ENCODE measurements at places on chromosomes 6 and 20.

DNA sequence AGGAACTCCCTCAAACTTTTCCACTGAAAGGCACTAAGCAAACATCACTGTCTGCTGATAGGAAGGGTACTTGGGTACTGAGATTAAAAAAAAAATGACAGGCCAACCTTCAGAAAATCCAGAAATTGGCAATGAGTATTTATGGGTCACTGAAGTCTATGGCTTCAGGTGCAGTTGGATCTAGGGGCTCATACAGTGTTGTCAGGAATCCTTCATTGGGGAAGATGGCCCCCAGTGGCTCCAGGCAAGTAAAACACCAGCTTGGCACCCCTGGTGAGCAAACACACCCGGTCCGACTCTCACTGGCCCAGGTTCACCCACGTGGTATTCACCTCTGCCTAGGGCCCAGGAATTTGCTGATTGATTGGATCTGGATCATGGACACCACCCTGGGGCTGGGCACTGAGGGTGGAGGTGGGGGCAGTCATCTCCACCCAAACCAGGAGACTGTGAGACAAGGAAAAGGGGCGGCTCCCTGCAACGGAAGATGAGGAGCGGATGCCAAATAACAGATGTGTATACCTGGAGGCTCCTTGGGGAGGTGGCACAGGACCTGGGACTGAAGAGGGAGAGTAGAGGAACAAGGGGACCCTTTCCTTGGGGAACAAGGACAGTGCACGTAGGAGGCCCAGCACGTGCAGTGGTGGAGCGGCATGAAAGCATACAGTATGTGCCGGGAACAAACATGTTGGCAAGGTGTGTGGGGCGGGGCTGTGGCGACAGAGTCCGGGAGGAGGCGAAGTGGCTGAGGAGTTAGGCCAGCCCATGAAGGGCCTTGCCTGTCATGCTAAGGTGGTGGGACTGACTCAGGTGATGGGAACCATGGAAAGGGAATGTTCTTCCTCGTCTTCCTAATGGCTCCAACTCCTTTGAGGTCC lies 4.7 kb downstream of the SLC2A10 start:
- no peak for DNase-seq

DNA sequence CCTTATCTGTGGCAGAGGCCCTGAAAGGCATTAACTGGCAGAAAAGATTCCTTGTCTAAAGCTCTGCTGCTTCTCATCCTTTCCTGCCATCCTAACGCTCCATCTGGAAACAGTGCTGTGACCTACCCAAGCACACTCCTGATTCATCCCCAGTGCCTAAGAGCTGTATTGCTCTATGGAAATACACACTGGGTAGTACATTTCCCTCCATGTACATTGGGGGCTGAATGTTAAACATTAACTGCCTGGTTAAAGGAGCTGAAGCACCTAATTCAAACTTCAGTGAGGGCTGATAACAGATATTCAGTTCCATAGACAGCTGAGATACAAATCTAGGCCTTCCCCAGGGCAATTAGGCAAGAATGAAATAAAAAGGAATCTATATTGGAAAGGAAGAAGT lies 36.7 kb upstream of the GMPR start:
- no peak for DNase-seq

- DNase-seq = no peak
Measured at GRCh38 chr20:14062786-14063185, 67.5 kb downstream of the MACROD2 start.

- no peak for DNase-seq
Measured at GRCh38 chr6:114024746-114025145, 53.8 kb upstream of the HDAC2 start.

GRCh38 chr20:25394276-25394675 lies 3.6 kb upstream of the ABHD12 start:
- no peak for DNase-seq

- DNase-seq = no peak
Measured at GRCh38 chr6:163958646-163959045, 544.1 kb downstream of the QKI start.

GRCh38 chr20:63810730-63811490 lies 20.2 kb downstream of the ZBTB46 start:
- no peak for DNase-seq

GRCh38 chr20:39903806-39904465 lies 785.1 kb downstream of the MAFB start:
- DNase-seq = no peak

DNA sequence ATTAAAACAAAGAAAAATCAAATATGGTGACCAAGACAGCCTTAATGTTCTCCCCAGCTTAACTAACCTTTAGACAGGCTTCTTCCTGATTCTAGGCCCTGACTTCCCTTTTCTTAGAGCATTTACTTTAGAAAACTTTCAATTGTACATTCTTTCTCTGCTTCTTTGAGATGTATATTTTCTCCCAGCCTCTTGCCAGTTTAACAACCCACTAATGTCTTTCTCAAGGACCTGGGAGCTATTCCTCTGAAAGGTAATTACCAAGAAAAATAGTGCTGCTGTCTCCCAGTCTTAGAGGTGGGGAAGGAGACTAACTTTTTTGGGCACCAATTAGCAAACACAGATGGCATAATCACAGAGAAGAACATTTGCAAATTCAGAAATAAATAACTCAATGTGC lies 62.8 kb upstream of the KCNQ5 start:
- no peak for DNase-seq

GRCh38 chr6:168368066-168368820 lies 48.7 kb upstream of the DACT2 start:
- DNase-seq = no peak

DNA sequence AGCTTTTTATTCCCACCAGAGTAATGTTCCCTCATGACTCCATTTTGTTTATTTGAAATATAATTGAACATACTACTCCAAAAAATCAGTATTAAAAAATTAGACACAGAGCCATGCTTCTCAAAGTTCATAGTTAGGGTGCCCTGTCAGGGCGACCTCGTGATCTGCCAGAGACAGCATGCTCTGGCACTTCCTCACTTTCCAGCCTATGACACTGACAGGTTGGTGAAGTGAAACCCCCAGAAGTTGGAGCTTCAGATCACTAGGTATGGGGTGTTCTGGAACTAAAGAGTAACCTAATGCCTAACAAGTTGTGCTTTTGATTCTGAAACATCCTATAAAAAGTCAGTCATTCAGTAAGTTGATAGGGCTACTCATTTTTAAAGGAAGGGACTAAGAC lies 93.0 kb downstream of the TBC1D7 start:
- DNase-seq = no peak

- no peak for DNase-seq
Measured at GRCh38 chr6:33592595-33593413, 12.7 kb upstream of the BAK1 start.

DNA sequence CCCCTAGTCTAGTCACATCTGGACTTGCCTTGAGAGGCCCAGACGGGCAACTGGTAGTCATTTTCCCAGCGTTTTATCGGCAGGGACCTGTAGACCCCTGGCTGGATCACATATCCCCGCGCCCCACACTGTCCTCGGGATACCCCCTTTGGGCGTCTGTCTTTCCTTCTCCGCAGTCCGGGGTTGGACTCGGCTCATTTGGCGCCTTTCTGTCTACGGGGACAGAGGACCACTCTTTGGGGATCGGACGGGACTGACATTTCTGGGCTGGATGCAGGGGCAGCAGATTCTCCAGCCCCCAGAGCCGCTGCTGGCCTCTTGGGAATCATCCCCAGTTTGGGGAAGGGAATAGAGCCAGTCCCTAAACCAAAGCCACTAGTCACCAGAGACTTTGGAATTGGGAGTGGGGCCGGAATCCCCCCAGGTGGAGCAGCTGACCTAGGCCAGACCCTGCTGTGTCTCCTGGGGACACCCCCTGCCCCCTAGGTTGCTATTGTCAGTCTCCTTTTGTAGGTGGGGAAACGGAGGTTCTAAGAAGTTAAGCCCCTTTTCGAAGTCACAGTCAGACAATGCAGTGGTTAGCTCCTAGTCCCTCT lies 734 bp downstream of the FAM110A start:
- DNase-seq = no peak

DNA sequence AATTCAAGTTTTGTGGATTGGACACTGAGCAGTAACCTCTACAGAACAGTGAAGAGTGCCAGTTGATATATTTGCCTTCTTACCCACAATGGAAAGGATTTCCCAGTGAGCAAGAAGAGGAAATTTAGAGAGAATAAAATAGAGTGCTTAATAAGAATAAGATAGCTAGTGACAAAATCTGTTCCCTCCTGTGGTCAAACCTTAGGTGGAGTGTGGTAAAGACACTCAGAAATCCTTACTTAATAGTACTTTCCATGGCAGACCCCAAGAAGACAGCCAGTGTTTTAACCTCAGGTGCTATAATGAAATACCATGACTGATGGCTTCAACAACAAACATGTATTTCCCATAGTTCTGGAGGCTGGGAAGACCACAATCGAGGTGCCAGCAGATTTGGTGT lies 108.4 kb upstream of the TNFAIP3 start:
- no peak for DNase-seq

GRCh38 chr6:1576166-1576565 lies 33.5 kb upstream of the FOXC1 start:
- no peak for DNase-seq

DNA sequence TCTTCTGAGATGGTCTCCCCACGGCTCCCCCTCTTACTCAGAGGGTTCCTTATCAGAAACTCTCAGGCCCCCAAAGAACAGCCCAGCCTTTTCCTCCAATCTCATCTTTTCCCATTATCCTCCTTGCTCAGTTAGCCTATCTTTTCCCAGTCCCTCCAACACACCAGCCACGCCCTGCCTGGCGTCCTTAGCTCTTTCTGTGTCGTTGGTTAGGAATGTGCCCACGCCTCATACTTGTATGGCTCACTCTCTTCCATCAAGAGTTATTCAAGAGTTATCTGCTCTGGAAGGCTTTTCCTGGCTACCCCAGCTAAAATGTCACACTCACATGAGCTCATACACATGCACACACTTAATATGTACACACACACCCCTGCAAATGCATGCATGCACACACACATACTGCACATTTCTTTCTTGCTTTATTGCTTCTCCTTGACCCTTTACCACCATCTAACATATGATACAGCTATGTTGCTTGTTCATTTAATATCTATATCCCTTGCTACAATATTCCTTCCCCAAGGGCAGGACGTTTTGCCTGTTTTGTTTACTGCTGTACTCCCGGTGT lies 37.6 kb downstream of the SLC2A10 start:
- DNase-seq = no peak

DNA sequence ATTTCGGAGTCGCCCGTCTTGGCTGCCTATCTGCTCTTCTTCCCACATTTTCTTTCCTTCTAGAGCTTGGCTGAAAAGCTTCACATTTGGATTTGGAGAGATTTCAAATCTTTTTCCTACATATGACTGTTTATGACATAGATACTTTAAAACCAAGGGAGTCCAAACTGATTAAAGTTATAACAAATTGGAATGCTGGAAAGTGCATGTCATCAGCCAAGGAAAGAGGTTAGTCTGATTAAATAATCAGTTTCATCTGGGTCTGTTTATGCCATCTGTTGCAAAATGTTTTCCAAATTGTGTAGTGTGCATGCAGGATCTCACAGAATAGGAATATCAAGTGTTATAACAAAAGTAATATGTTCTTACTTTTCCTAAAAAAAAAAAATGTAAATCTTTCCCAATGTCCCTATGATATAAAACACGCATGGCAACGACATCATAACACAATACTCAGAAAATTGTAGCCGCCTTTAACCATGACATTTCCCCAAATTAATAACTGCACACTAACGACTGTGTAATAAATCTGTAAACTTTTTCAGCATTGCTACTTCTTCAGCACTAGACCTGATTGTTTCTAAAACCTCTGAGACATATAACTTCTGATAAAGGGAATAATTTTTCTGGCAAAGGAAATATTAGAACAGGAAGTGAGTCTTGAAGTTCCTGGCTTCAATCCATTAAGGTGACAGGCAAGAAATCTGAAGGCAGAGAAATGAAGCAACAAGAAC lies 230.2 kb upstream of the FOXQ1 start:
- DNase-seq = no peak

DNA sequence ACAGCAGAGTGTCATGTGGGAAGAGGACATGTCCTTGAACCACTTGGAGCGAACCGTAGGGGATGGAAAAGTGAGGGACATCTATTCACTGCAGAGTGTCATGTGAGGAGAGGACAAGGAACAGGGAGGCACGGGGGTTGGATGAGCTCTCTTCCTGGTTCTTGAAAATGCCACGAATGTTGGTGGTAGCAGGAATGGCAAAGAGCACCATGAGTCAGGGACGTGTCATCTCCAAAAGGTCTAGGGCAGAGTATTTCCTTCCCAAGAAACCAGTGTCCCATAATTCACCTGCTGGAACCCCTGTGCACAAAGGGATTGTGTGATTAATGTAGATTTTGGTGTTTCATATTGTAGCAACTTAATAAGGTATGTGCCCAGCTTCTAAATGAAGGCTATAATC lies 136.8 kb downstream of the BFSP1 start:
- no peak for DNase-seq

DNA sequence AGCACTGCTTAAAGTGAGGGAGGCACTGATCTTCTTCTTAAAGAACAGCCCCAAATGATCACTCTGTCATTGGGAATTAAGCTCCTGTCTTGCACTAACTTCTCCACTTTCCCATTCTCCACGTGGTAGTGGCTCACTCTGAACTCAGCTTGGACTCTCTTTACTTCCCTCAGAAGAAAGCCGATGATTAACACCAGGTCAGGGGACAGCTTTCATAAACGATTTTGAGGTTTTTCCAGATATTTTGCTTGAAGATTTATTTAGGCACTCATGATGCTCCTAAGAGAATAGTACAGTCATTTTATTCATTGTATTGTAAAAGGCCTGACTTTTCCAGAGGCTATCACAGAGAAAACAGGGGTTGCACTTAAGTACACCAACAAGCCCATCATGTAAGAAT lies 81.0 kb upstream of the LTV1 start:
- no peak for DNase-seq

GRCh38 chr6:155093430-155093829 lies 98.3 kb downstream of the TIAM2 start:
- DNase-seq = no peak

DNA sequence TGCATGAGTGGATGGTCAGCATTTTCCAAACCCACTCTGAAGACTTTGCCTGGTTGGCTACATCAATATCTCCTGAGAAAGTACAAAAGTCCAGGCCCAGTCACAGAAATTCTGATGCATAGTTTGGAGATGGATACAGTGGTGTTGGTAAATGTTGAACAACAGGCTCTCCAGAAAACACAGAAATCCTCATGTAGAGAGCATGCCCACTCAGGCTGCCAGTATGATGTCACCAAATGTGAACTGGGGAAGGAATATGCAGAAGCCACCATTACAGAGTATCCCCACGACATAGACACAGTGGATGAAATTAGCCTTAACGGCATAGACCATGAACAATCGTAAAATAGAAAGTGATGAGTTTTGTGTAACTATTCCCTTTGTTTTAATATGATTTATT lies 97.1 kb upstream of the NXT1 start:
- DNase-seq = no peak

Data from COR-L47 (cell line).